ENCODE measurements at places on chromosomes 3 and 15.

DNA sequence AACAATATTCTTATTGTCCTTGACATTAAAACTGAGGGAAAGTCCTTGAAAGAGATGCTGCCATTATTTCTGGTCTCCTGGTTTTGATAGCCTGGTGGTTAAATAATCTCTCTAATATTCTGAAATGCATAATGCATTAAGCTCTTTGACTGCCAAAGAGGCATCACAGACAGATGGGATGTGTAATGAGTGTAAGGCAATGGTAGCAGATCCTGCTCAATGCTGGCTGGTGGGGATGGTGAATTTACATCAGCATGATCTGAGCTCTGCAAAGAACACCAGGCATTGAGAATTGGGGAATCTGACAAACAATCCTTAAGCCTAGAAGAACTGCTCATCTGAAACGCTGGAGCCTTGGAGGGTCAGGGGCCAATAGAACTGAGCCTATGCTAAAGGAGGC, 528.6 kb upstream of the LMCD1 start:
- DNase-seq, result no peak

DNA sequence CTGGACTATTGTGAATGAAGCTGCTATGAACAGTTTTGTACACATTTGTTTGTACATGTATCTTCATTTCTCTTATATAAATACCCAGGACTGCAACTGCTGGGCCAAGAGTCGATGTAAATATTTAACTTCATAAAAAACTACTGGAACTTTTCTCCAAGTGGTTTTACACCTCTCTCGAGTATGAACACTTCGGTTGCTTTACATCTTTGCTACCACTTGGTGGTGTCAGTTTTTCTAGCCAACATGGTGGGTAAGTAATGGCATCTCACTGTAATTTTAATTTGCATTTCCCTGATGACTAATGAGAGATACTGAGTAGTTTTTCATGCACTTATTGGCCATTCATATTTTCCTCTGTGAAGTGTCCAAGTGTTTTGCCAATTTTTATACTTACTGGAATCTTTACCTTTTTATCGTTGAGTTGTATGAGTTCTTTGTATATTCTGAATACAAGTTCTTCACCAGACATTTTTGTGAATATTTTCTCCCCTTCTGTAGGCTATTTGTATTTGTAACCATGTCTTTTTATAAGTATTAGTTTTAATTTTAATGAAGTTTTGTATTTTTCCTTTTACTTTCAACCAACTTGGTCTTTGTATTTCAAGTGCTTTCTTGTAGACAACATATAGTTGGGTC, 44.4 kb downstream of the PCOLCE2 start:
- peak; percentile 66 for DNase-seq

DNA sequence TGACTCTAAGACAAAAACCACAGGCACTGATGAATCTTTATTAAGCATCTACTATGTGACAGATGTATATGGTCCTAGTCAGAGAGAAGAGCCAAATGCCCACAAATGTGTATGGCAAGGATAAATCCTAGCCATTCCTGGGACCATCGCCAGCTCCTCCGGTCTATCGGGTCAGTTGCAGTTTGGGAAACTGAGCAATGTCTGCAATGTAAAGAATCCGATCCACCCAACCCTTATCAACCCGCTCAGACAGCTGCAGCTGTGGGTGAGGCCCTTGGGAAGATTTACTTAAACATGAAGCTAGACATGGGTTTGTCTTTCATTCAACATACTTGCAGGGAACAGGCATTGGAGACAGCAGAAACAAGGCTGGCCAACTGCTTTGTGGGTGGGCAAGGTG, 40.5 kb upstream of the CDV3 start:
- DNase-seq, result no peak

- no peak for DNase-seq
Measured at GRCh38 chr3:161500068-161500796, 3.6 kb downstream of the OTOL1 start.

DNA sequence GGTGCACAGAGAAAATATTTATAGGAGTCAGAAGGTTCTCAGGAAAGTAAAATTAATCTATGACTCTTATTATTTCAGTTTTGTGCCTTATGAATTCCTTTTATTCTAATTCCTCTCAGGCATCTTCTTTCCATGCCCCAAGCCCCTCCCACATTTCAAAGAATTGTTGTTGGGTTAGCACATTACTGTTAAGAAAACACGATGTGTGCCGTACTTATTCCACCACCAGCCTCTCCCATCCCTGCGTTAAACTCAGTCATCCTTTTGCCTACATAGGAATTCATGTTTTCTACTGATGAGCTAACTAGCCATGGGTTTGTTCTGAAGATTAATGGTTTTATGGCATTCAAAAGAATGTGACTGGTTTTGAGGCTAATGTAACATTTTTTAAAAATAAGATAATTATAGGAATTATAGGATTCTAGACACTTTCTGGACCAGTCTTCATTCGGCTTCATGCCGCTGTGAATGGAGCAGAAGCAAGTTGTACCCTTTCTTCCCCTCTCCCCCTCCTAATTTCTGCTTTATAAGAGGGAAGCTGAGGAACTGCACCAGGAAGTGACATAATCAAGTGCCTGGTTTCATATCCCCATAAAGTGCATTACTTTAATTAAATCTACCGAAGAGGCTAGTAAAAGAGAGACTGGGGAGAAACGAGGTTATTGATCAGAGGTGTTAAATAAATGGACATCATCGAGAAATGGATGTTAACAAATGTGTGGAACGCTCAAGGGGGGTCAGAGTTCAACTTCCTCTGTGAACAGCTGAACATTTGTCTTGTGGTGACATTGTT, 12.3 kb upstream of the MB21D2 start:
- no peak for DNase-seq

GRCh38 chr3:189966843-189967242, 153.9 kb downstream of the P3H2 start:
- DNase-seq, result no peak

DNA sequence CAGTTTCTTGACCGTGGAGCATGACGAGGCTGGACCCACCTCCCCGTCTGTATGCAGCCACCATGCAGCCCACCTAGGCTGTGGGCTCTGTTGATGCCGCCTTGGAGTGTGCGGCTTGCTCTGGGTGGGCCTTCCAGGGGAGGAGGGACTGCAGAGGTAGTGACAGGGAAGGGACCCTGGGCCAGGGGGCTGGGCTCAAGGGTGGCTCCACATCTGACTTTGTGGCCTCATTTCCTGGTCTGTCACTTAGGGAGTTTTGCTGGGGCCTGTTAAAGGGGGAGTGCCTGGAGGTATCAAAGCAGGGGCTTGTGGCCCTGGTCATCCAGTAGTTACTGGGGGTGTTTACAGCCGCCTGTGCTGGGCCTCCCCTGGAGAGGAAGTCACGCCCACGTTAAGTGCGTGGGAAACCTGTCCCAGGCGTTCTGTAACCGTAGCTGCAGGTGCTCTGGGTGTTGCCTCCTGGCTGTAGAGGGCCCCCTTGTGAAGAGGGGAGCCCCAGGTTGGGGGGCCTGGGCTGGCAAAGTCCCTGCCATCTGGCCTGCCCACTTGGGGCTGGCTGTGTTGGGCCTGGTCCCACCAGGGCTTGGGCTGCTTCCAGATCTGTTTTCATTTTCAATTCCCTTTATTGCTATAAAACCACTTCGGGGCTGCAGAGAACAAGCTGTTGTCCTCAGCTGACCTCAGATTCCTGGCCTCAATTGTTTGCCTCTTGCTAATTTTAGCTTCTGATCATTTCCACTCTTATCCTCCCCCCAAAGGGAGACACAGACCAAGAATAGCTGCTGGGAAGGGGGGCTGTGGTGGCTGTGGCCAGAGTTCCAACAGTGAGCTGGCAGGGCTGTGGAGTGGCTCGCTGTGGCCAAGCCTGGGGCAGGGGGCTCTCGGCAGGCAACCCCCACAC, 26.5 kb downstream of the KLF13 start:
- no peak for DNase-seq

DNA sequence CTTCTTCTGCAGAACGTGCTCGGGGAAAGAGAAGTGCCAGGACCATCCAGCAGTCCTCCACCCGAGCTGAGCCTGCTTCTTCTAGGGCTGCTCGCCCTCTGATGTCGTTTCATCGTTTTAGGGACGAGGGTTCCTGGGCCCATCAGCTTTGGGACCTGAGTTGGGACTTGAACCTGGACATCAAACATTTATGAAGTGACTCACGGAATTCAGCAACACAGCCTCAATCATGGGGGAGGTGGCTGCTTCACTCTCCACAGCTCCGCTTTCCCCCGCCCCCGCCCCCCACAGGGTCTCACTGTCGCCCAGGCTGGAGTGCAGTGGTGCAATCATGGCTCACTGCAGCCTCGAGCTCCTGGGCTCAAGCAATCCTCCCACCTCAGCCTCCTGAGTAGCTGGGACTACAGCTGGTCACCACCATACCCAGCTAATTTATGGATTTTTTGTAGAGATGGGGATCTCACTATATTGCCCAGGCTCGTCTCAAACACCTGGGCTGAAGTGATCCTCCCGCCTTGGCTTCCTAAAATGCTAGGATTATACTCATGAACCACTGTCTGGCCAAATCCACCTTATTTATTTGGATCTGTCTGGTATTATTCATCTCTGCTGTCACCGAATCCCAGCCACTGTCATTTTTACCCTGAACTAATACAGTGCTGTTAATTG, 725 bp upstream of the SCAMP2 start:
- peak; percentile 51 for DNase-seq

- DNase-seq, result no peak
Measured at GRCh38 chr3:135071483-135071882, 276.4 kb downstream of the EPHB1 start.

GRCh38 chr15:85630311-85630710, 164.4 kb downstream of the KLHL25 start:
- DNase-seq, result no peak

GRCh38 chr15:90270502-90271150, 5.2 kb downstream of the NGRN start:
- no peak for DNase-seq

GRCh38 chr3:52731590-52731989, 25.7 kb downstream of the SPCS1 start:
- no peak for DNase-seq

DNA sequence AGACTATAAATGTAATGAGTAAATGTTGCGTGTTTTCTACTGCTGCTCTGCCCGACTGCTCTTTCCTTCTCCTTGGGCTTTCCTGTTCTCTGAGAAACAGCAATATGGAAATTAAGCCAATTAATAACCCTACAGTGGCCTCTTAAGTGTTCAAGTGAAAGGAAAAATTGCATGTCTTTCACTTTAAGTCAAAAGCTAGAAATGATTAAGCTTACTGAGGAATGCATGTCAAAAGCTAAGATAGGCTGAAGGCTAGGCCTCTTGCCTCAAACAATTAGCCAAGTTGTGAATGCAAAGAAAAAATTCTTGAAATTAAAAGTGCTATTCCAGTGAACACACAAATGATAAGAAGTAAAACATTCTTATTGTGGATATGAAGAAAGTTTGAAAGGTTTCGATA, 55.0 kb downstream of the ATP2C1 start:
- DNase-seq, result no peak

DNA sequence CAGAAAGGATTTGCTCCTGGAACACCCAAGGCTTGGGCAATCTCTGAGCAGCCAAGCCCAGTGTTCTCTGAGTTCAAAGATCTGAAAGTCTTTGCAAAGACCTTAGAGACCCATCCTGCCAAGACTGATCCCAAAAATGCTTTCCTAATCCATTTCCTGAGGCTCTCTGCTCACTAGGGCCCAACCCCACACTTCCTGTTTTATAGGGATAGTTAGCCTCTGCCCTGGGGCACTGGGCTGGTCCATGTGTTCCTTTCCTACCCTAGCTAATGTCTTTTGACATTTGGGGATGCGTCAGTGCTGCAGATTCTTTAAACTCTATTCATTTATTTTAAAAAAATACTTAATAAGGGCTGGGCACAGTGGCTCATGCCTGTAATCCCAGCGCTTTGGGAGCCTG, 372.7 kb downstream of the ROBO2 start:
- DNase-seq, result no peak

- no peak for DNase-seq
Measured at GRCh38 chr3:43774799-43775198, 84.1 kb downstream of the ABHD5 start.
